ENCODE measurements at places on chromosomes 5 and 9.

DNA sequence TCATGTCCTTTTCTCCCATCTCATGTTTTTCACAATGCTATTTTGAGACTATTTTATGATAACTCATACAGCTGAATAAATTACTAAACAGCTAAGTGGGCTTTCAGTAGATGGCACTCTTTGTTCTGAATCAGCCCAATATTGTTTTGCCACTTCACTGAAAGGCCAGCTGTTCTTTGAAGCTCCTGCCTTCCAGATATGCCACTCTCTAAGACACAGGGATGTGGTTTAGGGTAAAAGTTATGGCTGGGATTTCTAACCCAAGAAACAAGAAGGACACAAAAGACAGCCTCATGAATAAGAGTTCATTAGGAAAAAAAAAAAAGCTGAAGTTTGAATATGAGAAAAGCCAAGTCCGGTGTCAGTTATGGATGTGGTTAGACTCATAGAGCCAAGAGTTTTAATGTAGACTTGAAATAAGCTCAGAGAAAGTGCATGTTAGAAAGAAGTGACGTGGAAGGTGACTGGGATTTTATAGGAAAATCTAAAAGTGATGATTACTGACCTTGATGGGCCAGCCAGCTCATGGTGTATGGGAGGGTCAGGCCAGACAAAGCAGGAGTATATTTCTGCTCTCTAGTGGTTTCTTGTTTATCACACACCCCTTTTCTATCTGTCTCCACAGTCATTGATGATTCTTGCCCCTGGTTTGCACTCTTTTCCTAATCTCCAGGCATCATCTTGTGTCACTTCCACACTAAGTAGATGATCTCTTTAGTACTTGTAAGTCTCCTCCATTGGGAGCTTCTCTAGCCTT is 488.5 kb downstream of the NR2F1-AS1 start:
- no peak for DNase-seq

DNA sequence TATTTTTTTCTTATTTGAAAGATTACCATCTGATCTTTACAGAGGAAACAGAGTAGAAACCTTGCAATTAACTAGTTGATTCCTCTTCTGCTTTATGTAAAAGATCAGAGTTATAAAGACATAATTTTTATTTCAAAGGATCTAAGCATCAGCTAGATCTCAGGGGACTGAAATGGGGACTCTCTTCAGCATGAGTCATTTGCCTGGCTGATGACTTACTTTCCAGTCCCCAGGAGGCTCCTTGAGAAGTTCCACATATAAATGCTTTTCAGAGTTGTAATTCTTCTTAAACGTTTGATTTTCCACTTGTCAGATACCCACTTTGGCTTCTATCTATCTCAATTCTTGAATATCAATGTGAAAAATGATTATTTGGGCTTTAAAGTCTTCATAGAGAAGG is 389.4 kb downstream of the RAB3C start:
- DNase-seq = no peak

- DNase-seq = no peak
These were observed 24.6 kb downstream of the APC start for GRCh38 chr5:112762113-112762810.

DNA sequence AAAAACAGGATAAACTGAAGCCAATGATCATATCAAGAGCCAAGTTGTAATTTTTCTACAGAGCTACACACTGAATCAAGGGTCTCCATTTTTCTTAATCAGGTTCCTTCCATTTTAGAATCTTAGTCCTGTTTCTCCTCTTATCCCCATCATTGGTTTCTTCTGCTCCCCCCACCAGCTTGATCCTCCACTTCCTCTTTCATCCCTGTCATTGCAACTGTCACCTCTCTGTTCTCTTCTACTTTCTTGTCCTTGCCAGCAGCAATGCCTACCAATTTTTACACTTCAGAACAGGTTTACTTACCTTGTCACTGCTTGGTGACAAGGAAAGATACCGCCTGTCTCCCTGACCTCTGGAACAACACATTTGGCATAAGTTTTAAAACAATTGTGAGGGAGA is 97.3 kb downstream of the CFAP90 start:
- no peak for DNase-seq

DNA sequence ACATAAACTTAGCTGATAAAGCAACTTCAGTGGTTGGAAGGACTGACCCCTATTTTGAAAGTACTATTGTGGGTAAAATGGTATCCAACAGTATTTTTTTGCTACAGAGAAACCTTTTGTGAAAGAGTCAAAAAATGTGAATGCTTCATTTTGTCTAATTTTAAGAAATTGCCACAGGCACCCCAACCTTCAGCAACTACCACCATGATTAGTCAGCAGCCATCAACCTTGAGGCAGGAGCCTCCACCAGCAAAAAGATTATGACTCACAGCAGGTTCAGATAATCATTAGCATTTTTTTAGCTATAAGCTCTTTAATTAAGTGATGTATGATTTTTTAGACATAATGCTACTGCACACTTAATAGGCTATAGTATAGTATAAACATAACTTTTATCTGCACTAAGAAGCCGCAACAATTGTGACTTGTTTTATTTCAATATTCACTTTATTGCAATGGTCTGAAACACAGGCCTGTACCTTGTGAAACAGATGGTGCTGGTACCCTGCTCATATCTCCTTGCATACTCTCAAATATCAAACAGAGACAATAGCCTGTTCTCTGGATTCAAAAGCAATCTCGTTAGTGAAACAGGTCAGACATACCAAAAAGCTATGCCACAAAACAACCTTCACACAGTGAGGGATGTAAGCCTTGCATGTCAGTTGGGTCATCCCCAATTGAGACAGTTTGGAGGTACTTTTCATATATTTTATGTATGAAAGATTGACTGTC is 261.2 kb upstream of the FAM174A start:
- no peak for DNase-seq

DNA sequence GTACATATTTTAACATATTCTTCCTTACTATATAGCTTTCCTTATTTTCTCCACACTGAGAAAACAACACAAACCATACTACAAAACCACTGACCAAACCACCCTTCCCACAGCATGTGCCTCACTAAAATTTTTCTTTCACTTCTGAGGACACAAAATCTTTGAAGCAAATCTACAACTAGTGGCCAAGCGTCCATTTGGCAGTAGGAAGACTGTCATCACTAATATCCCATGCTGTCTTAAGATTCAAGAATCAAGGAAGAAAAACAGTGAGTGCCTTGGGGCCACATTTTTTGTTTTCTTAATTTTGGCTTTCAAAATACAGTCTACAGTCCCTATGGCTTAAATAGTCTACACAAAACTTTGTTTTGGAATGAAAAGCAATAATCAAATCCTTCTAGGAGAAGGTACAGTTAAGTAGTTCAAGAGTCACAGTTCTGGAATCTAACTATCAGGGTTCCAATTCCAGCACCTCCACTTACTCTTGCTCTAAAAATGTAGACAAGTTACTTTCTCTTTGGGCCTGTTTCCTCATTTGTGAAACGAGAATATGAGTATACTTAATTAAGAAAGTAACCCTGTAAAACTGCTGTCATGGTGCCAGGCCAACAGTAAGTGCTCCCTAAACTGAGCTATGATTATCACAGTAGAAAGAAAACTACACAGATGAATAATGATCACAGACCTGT is 227.9 kb downstream of the BNC2 start:
- DNase-seq = no peak

DNA sequence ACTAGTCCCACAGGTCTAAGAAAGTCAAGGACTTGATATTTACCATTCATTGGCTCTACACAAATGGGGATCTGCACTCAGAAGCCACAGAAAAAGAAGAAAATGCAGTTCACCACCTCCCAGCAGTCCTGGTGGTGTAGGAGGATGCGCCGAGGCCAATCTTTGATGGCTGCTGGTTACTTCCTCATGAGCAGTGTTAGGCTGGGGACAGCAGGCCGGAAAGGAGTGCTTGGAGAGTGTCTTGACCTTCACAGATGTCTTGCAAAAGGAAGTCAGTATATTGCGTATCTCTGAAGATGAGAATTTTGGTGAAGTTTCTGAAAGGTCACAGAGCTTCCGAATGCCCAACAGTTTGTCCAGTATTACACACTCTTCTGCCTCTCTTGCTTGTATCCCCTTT is 597.0 kb downstream of the EBF1 start:
- no peak for DNase-seq

- DNase-seq = no peak
These were observed 5.6 kb downstream of the MAMDC2 start for GRCh38 chr9:70049236-70049635.

DNA sequence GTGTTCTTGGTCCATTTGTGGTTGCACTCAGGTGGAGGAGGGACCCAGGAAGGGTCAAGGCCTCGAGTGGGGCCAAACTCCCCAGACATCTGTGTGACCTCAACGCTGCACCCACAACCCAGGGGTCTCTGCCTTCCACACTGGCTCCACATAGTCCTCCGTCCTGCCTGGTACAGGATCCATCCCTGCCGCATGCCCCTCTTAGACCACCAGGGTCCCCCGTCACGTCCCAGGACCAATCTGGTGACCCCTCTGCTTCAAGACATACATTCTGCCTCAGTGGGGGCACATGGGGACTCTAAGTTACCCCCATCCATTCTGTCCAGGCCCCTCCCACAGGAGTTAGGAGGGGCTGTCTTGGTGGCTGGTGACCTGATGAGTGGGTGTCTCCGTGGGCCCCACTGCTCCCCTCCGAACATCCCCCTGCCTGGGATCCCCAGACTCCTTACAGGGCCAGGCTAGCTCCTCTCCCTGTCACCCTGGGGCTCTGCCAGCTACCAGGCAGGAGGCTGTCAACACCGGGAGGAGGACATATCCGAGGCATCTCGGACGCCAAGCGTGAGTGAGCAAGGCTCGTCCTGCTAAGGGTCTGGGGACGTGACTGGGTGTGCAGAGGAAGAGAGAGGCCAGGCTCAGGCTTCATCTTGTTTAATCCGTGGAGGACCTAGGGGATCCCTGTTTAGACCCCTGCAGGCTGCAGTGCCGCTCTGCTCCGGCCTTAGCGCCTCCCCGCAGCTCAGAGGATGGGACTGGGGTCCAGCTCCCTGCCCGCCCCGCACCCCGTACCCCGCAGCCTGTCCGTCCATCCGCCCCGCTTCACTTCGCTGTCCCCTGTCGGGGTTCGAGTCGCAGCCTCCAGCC is 32.3 kb downstream of the TSPAN17 start:
- DNase-seq = no peak

DNA sequence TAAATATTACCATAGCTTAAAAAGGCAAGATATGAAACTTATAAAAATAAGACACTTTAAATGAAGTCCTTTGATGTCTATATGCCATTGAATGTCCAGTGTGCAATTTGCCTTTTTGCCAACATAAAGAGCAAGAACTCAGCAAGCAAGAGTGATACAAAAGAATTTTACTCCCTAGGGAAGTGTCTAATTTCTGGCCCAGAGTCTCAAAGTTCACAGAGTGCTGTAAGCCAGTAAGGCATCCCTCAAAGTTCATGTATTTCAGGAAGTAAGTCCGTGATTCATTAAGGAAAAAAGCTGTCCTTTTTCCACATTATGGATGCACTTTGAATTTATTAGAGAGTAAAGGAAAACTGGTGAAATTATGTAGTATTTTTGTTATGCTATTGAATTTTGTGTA is 185.2 kb downstream of the CCDC171 start:
- no peak for DNase-seq

GRCh38 chr5:130166839-130167490 is 262.7 kb downstream of the CHSY3 start:
- DNase-seq = no peak

GRCh38 chr5:6261256-6261655 is 117.1 kb downstream of the MED10 start:
- DNase-seq = no peak

All from activated gamma-delta T cell treated with Interleukin-2 at 50 U/mL for 16 hours (primary cell).